ENCODE measurements at places on chromosomes 7 and 10.

- peak; percentile 40 for DNase-seq
These were observed 38.5 kb downstream of the COL1A2 start for GRCh38 chr7:94433224-94433623.

DNA sequence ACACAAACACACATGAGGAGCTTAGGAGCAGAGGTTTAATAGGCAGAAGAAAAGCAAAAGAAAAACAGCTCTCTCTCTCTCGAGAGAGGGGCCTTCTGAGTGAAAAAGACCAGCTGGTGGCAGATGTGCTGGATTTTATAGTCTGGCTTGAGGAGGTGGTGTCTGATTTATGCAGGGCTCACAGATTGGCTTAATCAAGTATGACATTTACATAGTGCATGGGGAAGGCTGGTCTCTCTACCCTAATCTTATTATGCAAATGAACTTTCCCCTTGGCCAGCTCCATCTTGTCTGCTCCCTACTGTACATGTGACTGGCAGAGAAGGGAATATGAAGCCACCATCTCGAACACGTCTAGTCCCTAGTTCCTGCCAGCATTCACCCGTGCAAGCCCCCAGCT lies 219.5 kb upstream of the ZNF804B start:
- no peak for DNase-seq

DNA sequence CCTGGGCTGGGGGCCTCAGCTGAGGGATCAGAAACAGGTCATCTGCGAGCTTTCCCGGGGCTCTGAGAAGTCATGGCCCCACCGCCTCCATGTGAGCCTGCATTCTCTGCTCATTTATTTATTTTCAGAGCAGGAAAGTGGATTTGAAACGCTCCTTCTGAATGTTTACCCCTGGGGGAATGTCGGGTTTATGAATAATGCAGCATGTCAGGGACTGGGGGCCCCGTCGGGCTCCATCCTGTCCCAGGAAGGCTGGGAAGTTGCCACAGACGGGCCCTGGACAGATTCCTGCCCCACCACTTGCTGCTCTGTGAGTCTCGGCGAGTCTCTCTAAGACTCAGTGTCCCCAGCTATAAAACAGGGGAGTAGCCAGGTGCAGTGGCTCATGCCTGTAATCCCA lies 11.9 kb upstream of the GTF2IRD1 start:
- no peak for DNase-seq

- DNase-seq, result no peak
These were observed 584.2 kb upstream of the MBL2 start for GRCh38 chr10:53356616-53357349.

GRCh38 chr7:139943401-139943800 lies 114.3 kb downstream of the TBXAS1 start:
- DNase-seq, result no peak

GRCh38 chr7:84729284-84729683 lies 457.6 kb downstream of the SEMA3D start:
- DNase-seq, result peak; percentile 67

- no peak for DNase-seq
These were observed 120.6 kb upstream of the AGK start for GRCh38 chr7:141430455-141431139.

- DNase-seq, result no peak
These were observed 79.1 kb downstream of the VTI1A start for GRCh38 chr10:112526139-112526538.

- DNase-seq, result no peak
These were observed 1.1 kb upstream of the STK32C start for GRCh38 chr10:132308587-132309470.

- DNase-seq, result no peak
These were observed 115.1 kb upstream of the STK17A start for GRCh38 chr7:43467846-43468245.

- peak; percentile 82 for DNase-seq
These were observed 96.8 kb upstream of the PHYHIPL start for GRCh38 chr10:59079386-59080226.

GRCh38 chr7:130904792-130905191 lies 170.8 kb upstream of the KLF14 start:
- DNase-seq, result no peak

DNA sequence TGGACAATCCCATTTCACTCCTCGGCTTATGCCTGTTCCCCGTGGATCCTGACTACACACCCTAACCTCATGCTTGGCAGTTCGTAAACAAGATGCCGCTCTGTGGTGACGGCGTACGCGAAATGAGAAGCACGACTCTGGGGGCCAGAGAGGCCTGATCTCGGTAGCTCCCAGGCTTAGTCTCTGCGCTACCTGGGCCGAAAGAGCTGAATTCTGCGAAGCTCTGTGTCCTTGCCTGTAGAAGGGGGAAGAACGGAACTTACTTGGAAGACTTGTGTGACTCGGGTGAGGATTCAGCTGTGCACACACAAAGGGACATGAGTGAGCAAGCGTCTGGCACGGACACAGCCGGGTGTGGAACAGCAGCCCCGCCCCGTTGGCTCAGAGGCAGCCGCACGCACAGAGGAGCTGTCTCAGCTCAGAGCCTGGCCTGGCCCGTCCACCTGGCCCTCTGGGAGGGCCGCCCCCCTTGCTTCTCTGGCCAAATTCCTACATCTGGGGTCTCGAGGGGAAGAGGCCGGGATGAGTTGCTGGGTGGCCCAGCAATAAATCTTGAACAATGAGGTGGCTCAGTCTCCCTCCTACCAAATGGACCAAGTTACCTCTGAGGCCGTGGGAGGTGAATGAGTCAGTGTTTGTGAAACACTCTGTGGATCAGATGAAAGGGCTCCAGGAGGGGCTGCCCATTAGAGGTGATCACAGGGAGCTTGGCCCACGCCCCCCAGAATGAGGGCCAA lies 83.8 kb downstream of the PDGFA start:
- peak; percentile 62 for DNase-seq

DNA sequence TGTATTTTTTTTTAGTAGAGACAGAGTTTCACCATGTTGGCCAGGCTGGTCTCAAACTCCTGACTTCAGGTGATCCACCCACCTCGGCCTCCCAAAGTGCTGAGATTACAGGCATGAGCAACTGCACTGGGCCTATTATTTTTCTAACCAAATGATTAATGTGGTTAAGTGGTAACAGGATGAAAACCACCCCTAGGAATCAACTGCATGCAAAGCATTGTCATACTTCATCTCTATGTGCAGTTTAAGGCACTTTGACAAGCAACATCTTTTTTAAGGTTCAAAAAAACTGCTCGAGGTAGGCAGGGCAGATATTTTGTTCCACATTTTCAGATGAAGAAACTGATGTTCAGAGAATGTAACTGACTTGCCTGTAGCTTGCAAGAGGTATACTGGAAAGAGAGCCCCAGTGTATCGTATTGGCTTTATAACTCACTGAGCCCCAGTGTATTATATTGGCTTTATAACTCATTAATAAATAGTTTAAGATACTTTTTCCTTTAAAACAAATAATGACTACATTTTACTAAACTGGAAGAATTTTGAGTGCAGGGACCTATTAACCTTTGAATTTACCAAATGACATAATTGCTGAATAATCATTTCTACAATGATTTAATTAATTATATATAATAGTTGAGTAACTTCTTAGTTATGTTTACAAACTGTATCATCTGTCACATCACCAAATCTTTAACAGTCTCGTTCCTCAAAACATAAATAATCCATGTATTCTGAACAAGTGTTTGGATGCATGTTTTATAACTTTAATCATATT lies 38.1 kb downstream of the RTKN2 start:
- peak; percentile 86 for DNase-seq

DNA sequence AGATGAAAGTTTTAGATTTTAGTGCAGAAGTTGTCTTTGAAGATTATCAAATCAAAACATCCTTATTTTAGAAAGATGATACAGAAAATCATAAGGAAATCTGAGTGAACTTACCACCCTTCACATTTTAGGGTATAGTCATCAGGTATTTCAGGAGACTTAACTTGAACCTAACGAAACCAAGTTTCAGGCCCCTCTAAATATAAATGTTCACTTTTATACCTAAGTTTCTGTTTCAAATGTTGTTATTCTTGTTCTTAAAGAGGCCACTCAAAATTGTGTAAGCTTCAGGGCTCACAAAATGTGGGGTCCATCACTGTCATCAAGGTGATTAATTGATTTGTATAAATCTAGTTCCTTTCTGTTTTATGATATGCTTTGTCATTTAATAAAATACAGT lies 216.2 kb downstream of the KIAA1217 start:
- DNase-seq, result no peak

- peak; percentile 74 for DNase-seq
These were observed 41.8 kb upstream of the HYCC1 start for GRCh38 chr7:23055582-23056178.

GRCh38 chr10:79184145-79184625 lies 115.4 kb downstream of the ZMIZ1 start:
- DNase-seq, result peak; percentile 75

DNA sequence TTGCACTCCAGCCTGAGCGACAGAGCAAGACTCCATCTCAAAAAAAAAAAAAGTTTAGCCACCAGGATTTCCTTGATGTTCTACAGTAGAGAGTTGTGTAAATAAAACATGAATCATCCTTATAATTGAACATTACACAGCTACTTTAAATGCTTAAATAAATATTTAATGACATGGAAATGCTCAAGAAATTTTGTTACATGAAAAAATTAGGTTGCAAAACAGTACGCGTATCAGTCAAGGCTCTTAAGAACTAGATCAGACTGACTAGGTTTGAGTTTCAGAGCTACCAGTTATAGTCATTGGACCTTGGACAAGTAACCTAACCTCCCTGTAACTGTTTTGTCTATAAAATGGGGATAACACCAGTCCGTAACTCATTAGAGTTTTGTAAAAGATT lies 38.7 kb upstream of the GSAP start:
- DNase-seq, result no peak
